Umbilical cord (tissue), 2 donors: ENCODE measurements at places on chromosomes 5 and 9. TPM values are rescaled to one million over a fixed set of nuclear protein-coding genes. Genes with fewer than 3 reads are reported as not detected.

Gene ORM1
- not detected for total RNA-seq

Gene TMEM252
- total RNA-seq: 0.96 TPM

Gene SYK
- 9.6 TPM for total RNA-seq

Gene RLN2
- 2.4 TPM for total RNA-seq

Gene G3BP1
- total RNA-seq: 143 TPM

Gene IGIP
- total RNA-seq: 26.7 TPM

Gene NDUFB6
- 14.0 TPM for total RNA-seq
